ENCODE measurements at places on chromosomes 5 and 9.

DNA sequence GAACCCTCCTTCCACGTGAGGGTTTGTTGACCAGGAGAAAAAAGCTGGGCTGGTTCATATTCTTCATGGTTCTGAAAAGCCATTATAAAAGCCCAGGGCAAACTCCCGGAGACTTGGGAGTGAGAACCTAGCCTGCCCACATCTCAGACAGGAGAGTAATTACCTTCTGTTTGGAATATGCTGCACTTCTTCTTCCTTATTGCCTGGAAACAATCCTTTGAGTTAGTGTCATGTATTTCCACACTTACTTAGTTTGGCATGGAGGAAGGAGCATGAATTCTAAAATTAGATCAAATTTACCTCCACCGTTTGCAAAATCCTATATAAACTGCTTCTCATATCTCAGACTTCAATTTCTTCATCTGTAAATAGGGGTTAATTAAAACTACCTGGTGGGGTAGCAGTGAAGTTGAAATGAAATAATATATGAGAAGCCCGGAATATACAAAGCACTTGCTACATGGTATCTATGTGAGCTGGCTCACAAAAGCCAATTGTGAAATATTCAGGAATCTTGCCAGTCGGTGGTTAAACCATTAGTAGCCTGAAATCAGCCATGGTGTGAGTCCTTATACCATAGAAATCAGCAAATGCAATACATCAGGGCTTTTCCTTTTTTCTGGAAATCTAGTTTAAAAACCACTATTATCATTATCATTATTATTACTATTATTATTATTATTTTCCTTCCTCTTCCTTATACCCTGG is 140.0 kb upstream of the RAD23B start:
- DNase-seq: no peak

- DNase-seq: no peak
These were observed 1918.8 kb downstream of the EFNA5 start for GRCh38 chr5:105751908-105752307.

DNA sequence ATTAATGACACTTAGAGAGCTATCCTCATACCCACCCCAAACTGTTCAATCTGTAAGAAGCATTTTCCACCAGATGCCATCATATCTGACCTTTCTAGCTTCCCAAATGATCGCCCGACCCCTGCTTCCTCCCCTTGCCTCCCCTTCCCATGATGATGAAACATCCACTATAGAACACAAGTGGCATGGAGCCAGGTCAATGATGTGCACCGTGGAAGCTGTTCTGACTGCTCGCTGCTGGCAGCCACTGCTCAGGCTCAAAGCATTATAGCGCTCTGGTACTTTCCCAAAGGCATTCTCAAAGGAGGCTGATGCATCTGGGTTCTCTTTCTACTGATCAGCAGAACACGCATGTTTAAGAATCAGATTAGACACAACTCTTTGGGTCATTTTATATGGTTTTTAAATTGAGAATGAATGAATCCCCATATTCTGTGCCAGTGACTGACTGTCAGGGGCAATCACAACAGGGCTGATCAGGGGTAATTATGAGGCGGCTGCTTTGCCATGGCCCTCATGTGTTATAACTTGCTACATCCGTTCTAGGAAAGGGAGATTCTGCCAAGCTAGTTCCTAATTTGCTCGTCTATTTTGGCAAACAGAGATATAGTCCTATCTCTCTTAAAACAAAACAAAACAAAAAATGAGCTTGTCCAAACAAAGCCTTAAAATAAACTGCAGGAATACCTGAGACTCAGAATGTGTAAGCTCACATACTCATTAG is 343.7 kb downstream of the ENC1 start:
- no peak for DNase-seq

GRCh38 chr9:89621676-89622075 is 16.9 kb downstream of the GADD45G start:
- DNase-seq: no peak

- DNase-seq: no peak
These were observed 1095.9 kb downstream of the EFNA5 start for GRCh38 chr5:106574820-106575219.

DNA sequence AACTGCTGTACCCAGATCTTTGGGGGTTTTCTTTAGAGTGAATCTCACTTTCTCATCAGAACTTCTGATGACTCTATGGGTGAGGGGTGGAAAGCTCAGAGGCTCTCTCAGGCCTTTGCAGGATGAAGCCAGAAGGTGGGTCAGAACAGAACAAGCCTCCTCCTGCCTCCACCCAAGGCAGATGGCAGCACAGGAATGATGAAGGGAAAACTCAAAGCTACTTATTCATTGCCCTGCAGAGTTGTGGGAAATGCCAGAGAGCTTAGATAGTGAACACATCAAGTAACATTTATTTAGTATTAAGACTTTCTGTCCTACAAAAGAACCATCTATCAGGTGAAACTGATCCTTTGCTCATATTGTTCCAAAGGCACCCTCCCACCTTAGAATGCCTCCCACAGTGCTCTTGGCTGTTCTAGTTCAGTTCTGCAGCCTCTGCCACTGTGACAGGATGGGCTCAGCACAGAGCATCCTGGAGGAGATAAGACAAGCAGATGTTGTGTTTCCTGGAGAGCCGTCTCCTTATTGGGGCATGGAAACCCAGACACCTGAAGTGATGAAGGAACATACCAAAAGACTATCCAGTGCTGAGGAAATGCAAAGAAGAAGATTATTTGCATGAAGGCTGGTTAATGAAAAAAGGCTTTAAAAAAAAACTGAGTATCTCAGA is 146.6 kb downstream of the ADAMTS12 start:
- no peak for DNase-seq

DNA sequence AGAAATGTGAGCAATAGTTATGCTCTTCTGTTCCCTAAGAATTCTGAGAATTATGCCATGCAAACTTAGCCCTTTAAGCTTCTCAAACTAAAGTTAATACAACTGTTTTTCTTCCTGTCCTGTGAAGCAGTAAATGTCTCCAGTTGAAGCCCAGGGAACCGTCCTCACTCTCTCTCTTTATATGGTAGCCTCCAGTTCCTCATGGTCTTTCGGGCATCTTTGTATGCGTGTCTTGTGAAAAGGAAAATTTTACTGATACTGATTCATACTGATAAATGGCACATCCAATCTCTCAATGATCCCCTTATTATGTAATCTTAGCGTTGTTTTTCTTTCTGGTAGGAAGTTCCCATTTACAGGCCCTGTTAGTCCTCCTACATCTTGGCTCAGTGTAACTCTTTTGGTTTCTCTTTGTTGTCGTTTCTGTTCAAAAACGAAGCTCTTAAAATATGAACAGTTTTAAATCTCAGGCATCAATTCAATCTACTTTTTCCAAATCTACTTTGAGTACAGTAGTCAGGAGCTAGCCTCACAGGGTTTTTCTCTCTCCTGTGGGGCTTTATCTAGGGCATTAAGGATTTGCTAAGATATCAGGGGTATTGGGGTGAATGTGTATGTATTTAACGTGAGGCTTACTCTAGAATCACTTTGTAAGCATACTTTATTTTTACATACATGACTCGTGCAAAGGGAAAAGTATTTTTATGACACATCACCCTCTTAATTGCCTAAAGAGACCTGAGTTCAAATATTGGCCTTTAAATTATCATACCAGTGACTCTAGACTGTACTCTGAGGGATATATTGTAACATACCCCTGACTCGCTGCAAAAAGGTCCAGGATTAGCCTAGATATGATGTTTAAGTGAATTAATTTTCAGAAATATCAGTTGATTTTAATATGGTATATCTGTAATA is 258.0 kb downstream of the NR3C1 start:
- no peak for DNase-seq

DNA sequence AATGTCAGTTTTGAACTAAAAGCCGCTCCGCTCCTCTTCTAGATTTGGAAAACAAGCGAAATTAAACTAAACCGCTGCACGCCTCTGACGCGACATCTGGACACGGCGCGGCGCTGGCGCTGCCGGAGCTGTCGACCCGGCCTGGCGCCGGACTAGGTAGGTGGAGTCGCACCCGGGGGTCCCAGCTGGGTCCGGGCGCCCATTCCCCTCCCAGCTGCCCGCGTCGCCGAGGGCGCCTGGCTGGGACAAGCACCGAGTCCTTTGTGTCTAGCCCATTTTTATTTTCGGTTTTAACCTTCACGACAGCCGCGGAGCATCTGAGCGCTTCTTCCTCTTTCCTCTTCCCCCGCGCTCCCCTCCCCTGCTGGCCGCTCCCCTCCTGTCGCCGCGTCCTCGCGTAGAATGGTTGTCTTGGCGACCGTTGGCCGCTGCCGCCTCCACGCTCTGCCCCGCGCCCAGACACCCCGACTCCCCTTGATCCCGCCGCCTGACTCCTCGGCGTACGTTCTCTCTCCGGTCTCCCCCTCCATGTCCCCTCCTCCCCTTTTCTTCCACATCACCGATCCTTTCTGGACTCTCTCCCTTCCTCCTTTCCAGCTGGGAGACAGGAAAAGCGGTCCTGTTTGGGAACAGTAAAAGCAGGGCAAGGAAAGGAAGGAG is 545 bp downstream of the CDKN2B-AS1 start:
- DNase-seq: no peak

- no peak for DNase-seq
These were observed 128.7 kb upstream of the OTULINL start for GRCh38 chr5:14452685-14453454.

DNA sequence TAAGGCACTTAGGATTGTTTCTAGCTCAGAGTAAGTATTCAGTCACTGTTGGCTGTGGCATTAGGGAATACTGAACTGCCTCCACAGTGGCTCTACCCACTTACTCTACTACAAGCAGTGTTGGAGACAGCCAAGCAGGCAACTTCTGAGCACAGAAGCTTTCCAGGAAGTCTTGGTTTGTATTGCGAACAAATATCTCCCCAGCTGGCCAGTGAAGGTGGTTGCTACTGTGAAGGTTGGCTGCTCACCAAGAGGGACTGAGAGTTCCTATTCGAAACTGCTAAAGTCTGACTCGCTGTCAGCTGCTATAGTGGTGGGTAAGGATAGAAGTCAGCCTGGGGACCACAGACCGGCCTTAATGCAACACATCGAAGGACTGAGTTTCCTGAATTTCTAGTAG is 319.1 kb downstream of the KIF4B start:
- DNase-seq: no peak

GRCh38 chr9:111957856-111958631 is 61.4 kb downstream of the UGCG start:
- DNase-seq: peak; percentile 24

DNA sequence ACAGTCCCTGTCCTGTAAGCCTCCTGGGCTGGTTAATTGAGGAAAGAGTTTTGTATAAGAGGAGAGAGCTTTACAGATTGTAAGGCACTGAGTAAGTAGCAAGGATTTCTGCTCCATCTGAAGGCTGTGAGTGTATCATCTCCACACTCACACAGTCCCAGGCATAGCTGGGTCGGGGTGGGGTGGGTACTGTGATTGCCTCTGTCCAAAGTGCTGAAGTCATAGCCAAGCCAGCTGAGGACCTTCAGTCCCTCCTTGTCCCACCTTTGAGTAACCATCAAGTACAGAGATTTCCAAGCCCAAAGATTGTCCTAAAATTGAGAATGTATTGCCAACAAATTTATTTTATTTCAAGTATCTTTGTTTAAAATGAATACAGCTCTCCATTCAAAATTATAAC is 5.5 kb upstream of the DNAJB5 start:
- DNase-seq: no peak

DNA sequence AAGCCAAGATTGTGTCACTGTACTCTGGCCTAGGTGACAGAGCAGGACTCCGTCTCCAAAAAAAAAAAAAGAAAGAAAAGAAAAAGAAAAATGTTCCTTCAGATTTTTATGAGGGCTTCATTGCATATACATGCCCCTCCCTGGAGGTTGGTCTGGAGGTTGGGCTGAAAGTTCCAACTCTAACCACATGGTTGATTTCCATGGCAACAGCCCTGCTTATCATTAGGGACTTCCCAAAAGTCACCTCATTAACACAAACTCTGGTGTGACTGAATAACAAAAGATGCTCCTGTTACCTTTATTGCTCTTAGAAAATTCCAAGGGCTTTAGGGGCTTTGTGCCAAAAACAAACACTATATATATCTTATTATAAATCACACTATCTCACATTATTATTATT is 113.8 kb downstream of the TMC1 start:
- DNase-seq: no peak

GRCh38 chr9:9924376-9924775 is 688.4 kb downstream of the PTPRD start:
- no peak for DNase-seq

GRCh38 chr9:127093319-127094020 is 29.0 kb downstream of the ANGPTL2 start:
- no peak for DNase-seq

GRCh38 chr9:106588626-106589025 is 274.3 kb upstream of the ZNF462 start:
- no peak for DNase-seq
